Fibroblast of skin of left quadriceps (primary cell): ENCODE measurements at places on chromosomes 7 and 10.

GRCh38 chr7:26375726-26376174 lies 84.1 kb downstream of the SNX10 start:
- no peak for DNase-seq

GRCh38 chr10:48466611-48467240 lies 138.1 kb downstream of the ARHGAP22 start:
- DNase-seq: no peak

DNA sequence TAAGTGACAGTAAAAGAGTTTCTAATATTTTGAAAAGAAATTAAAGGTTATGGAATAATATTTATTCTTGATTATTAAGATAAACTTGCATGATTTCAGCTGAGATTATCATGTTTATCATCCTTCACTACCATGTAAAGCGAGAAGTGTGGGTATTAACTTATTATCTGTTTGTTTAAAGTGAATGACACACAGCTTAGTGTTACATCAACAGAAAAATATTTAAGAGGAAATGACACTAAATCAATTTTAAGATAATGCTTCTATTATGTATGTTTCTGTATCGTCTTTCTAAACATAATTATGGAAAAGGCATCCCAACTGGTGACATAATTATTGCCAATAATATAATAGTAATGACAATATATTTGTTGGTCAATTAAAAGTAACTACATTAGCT lies 213.1 kb downstream of the PCDH15 start:
- no peak for DNase-seq

- DNase-seq: no peak
Observed at GRCh38 chr10:72079356-72079755, 9.0 kb downstream of the SPOCK2 start.

DNA sequence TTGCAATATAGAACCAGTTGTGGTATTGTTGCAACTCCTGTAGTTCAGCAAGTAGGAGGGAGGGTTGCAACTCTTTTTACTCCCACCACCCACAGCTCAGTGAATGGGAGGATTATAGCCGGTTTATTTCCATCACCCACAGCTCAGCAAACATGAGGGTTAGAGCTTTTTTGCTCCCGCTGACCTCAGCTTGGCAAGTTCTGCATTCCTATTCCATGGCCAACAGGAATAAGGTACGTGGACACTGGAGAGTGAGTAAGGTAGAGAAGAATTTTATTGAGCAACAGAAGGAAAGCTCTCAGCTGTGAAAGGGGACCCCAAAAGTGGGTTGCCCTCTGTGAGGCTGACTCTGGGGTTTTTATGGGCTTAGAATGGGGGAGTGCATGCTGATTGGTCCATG lies 167.1 kb upstream of the SMIM30 start:
- DNase-seq: no peak

GRCh38 chr10:80856186-80856585 lies 318.5 kb downstream of the SH2D4B start:
- DNase-seq: no peak

DNA sequence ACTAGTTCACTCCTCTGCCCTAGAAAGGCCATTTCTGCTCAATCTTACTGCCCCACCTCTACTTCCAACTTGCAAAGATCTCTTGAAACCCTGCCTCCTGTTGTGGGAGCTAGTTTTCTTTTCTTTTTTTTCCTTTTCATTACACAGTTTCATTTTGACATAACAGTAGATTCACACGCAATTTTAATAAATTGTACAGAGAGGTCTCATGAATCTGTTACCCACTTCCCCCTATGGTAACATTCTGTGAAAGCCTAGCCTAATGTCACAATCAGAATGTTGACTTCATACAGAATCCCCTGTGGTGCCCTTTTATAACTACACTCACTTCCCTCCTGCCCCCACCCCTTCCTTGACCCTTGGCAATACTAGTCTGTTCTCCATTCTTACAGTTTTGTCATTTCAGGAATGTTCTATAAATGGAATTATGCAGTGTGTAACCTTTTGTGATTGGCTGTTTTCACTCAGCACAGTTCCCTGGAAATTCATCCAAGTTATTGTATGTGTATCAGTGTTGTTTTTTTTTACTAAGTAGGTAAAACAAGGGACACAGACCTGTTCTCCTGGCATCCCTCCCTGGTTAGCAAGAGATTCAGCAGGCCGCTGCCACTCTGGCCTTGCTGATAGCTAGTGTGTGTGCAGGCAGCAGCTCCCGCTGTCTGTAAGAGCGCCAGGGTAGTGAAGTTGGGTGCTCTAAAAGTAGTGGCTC lies 21.5 kb downstream of the CHST3 start:
- DNase-seq: peak; percentile 66

DNA sequence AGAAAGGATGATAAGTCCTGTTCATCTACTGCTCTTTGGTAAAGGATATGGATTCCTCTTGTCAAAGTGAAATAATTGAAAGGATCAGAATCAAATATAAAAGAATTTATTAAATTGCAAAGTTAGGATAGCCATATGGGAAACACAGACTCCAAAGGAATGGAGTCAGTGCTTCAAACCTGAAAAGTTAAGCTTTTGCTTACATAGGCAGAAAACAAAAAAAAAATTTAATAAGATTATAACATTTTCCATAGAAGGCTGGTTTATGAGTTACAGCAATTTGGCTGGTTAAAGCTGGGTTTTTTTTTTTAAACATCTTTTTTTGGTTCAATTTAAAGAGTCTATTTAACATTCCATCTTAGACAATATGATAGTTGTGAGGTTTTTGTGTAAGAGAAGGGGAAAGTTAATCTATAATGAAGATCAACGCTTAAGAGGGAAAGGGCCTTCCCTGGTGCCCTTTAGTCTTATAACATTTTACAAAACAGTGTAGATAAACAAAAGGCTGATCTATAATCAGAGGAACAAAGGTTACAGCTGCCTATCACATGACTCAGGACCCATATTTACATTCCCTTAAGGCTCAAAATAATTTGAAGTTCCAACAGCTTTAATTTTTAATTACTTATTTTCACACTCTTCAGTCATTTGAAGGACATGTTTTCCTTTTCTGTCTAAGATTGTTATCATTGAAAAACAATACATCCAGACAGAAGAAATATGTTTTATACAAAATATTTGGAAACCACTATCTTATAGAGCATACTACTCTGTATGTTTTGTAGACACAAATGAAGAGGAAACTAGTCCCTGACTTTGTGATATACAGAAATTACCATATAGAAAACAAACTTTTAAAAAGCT lies 234.3 kb upstream of the MBL2 start:
- DNase-seq: no peak

- no peak for DNase-seq
Observed at GRCh38 chr7:116562529-116563121, 37.8 kb downstream of the CAV1 start.

DNA sequence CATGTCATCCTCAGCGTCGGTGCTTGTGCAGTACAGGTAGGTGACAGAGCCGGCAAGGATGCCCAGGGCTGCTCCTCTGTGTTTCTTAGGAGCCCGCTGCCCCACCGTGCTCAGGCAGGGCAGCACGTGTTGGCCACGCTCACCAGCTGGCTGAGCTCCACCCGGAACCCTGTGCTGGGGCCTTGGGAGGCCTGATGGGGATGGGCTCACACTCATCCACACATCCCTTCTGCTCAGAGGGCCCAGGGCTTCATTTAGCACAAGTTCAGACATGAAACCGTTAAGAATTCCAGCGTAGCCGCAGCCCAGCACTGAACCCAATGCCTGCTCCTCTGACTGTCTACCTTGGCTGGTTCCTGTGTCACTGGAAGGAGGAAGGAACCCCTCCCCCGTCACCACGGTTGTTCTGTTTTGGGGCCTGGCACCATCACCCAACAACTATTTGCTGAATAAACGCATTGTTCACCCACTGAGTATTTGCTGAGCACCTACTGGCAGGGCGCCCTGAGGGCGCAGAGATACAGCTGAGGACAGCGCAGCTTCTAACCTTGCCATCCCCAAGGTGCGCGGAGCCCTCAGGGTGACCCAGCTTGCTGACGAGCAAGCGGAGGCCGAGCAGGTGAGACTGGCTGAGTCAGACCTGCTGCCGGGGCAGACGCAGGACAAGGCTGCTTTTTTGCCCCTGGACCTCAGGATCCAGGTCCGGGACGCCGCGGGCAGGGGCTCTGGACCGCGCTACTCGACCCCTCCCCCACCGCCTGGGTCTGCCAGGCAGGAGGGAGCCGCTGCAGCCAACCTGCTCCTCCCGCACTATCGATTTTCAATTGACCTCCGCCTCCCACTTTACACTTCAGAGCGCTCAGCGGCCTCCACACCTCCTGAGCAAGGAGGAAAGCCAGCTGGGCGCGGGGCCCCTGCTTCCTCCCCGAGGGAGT lies 50.6 kb upstream of the RET start:
- DNase-seq: no peak

GRCh38 chr10:70649526-70649925 lies 22.8 kb upstream of the ADAMTS14 start:
- DNase-seq: no peak

- DNase-seq: no peak
Observed at GRCh38 chr7:44366986-44367385, 41.6 kb upstream of the CAMK2B start.

- DNase-seq: no peak
Observed at GRCh38 chr7:148447221-148447849, 143.2 kb upstream of the C7orf33 start.

DNA sequence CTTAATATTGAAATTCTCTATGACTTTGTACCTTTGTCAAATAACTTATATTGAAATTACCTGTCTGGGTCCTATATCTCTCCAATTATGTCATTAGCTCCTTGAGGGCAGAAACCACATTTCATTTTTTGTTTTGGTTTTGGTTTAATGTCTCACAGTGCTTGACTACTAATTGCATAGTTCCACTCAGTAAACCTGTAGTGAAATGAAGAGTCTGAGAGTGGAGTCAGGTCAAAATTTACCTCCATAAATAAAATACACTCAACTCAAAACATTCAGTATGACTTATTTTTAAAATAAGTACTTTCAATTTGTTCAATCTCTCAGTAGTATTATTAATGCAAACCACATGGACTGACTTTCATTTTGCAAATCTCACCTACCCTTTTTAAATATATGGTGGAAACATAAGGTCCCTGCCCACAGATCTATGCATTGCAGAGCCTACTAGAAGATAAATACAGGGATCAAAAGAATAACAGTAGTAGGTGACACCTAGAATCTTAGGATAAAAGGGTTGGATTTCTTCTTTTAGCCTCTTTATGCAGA lies 32.5 kb downstream of the PDE1C start:
- DNase-seq: no peak

- DNase-seq: no peak
Observed at GRCh38 chr7:33108554-33109004, 625 bp downstream of the RP9 start.

GRCh38 chr10:89214566-89215165 lies 7.5 kb upstream of the CH25H start:
- DNase-seq: no peak

DNA sequence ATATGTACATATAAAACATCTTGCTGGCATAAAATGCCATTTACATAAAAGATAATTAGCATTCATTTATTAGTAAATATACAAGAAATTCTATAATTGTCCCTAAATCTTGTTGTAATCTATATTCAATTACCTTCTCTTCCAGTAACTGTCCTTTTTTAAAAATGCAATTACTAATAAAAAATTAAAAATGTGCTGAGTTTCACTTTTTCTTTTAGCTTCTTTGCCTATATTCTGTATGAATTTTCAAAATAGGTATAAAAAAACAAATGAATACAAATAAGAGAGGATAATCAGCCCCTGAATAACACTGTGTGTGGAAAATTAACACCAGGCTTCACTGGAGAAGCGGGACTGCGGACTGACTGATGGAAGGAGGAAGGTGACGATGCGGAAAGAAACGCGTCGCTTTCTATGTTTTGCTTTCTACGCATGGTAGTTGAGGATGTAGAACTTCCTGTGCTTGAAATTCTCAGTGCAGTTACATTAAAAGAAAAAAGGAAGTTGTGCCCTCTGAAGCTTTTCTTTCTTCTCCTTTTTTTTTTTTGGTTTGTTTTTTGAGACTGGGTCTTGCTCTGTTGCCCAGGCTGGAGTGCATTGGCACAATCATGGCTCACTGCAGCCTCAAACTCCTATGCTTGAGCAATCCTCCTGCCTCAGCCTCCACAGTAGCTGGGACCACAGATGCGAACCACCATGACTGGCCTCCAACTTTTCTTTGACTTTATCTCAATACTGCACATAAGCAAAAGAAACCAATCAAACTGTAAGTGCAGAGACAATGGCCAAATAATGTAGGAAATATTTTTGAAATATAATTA lies 7.4 kb upstream of the ZMYND11 start:
- DNase-seq: no peak

GRCh38 chr10:44725404-44725803 lies 185.7 kb upstream of the TMEM72 start:
- DNase-seq: peak; percentile 41

DNA sequence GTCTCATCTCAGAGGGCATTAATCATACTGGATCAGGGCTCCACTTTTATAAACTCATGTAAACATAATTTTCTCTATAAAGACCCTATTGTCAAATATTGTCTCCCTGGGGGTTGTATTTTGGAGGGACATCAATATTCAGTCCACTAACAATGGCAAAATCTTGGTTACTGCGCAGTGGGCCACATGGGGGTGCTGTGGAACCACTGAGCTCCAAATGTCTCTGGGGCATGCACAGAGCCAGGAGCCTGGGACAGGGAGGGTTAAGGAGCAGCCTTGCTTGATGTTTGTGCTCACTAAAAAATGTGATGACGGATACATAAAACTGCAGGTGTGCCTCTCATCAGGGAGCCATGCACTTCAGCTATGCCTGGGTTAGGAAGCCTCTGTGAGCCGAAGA lies 62.1 kb upstream of the PRSS58 start:
- DNase-seq: no peak

DNA sequence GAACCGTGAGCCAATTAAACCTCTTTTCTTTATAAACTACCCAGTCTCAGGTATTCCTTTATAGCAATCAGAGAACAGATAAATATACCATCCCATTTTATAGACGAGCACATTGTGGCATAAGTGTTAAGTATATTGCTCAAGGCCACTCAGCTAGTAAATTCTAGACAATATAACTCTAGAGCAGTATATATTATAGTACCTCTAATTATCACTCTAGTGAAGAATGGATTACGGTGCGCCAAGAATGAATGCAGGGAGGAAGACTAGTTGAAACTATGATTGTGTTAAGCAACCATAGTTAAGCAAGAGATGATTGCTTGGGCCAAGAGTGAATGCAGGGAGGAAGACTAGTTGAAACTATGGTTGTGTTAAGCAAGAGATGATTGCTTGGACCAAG lies 60.9 kb downstream of the BRAF start:
- DNase-seq: no peak

DNA sequence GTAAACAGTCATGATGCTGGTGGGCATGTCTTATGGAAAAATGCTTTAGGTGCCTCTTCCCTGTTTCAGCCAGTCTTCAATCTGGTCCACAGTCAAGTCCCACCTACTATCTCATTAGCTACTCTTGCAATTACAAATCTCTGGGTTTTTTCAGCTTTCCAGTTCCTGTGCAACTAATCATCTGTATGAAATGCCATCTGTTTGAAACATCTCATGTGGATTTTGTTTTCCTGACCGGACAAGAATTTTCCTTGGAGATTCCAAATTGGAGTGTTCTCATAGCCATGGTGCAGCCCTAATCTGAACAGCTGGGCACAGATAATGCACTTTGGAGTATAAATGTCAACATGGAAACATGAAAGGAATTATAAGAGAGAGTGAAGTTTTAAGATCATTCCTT lies 41.3 kb upstream of the CALN1 start:
- no peak for DNase-seq
